ENCODE measurements at places on chromosomes 12 and 14.

DNA sequence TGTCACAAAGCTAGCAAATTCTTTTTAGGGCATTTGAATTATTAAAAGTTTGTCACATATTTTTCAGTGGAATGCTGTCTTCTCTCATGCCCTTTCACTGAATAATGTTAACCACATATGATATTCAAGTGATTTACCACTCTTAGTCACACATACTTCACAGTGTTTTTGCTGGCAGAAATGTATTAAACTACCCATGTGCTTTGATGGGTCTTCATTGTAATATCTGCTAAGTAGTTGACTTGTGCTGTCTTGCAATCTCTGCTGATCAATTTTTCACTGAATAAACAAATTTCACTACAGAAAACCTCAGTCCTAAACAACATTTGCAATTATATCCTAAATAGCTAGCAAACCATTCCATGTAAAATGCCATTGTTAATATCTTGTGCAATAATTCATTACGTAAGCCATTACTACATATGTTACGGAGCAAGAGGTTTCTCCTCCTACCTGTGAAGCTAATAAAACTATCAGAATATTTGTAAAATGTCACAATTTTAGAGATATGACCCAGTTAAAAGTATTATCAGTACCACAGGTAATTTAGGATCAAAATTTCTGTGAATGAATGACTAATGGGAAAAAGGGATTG lies 64.6 kb upstream of the LMO3 start:
- DNase-seq: peak; percentile 4

DNA sequence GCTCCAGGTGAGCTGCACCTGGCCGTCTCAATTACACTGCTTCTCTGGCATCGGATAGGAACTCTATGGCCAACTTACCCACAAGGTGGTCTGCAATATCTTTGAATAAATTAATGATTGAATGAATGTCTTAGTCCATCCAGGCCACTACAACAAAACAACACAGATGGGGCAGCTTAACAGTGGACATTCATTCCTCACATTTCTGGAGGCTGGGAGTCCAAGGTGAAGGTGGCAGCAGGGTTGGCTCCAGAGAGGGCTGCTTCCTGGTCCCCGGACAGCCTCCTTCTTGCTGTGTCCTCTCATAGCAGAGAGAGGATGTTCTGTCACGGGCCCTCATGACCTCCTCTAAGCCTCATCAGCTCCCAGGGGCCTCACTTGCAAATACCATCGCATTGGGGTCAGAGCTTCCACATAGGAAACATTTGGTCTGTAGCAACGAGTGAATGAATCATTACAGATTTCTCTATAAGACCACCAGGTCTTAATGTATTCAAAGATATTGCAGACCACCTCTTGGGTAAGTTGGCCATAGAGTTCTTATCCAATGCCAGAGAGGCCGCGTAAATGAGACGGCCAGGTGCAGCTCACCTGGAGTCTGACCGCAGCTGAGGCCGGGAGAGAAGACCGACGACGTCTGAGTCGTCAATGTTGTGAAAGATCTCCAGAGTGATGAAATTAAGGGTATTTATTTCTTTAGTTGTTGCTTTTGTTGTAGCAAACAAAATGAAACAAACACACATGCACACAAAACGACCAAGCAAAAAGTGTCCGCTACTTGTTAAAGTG lies 182.7 kb upstream of the C14orf180 start:
- no peak for DNase-seq

DNA sequence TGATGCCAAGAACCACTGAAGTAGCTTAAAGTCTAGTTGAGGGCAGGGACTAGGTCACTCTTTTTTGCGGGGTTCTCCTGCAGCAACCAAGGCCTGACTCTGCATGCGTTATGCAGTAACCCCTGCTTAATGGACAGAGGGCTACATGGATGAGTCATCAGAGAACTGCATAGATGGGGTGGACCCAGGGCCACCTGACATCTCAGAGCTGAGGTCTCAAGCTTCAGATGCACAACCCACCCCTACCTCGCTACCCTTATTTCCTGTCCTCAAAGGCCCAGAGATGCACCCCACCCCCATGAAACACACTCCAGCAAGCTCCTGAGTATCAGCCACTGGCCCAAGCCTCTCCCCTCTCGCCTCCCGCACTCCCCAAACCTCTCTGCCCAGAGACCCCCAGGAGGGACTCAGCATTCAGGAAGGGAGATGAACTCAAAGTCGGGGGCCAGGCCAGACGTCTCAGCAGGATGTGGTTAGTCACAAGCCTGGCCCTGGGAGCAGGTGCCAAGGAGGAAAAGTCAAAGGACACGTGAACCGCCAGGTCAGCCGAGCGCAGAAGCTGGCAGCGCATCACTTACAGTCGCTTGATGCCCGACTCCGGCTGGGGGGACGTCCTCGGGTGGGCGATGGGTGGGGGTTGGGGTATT lies 25.8 kb downstream of the SNRNP35 start:
- DNase-seq: no peak

GRCh38 chr12:47882781-47883546 lies 21.8 kb downstream of the VDR start:
- DNase-seq: no peak

DNA sequence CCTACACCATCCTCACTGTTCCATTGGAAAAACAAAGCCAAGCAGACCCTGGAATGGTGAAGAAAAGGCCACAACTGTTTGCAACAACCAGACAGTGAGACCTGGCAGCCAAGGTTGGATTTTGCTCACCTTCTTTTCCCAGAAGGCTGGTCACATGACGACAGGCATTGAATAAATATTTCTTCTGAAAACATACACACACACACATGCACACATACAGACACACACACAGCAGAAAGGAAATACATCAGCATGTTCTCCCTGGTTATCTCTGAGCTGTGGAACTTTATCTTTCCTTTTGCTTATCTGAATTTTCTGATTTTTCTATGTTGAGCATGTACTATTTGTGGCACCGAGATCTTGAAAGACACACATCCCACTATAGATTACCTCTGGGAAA lies 38.0 kb upstream of the CCDC60 start:
- no peak for DNase-seq

- peak; percentile 17 for DNase-seq
Observed at GRCh38 chr12:59600171-59600570, 4.3 kb downstream of the SLC16A7 start.

- no peak for DNase-seq
Observed at GRCh38 chr14:81169711-81170103, 51.1 kb downstream of the GTF2A1 start.

DNA sequence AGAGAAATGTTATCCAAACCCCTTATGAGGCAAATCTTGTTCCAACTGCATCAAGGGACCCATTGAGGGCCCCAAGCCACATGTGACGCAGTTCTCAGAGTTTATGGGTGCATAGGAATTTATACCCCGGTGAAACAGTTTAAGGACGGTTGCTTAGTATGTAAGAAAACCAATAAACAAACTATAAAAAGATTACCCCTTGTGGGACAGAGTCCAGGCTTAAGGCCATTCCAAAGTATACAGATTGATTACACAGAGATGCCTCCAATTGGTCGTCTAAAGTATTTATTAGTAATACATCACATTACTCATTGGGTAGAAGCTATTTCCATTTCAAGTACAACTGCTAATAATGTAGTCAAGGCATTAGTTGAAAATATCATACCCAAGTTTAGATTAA lies 885.0 kb upstream of the MDGA2 start:
- no peak for DNase-seq

DNA sequence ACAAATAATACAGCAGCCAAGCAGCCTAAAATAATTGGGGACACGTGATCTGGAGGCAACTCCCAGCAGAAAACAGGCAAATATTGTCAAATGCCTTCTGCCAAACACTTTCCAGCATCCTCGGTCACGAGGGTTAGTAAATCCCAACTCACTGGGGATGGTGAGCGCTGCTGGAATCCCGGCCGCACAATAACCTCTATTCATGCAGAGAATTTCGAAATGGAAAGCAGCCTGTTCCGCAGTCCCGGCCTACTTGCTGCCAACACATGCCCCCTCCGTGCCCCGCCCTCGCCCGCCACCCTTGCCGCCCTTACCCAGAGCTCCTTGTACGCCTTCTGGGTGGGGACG lies 62.2 kb downstream of the RFX4 start:
- no peak for DNase-seq

- peak; percentile 47 for DNase-seq
Observed at GRCh38 chr12:45989721-45990467, 480 bp downstream of the SCAF11 start.

- no peak for DNase-seq
Observed at GRCh38 chr14:77923131-77923936, 123.4 kb downstream of the ADCK1 start.

- DNase-seq: peak; percentile 99
Observed at GRCh38 chr14:68544081-68544892, 248.6 kb downstream of the ZFP36L1 start.

DNA sequence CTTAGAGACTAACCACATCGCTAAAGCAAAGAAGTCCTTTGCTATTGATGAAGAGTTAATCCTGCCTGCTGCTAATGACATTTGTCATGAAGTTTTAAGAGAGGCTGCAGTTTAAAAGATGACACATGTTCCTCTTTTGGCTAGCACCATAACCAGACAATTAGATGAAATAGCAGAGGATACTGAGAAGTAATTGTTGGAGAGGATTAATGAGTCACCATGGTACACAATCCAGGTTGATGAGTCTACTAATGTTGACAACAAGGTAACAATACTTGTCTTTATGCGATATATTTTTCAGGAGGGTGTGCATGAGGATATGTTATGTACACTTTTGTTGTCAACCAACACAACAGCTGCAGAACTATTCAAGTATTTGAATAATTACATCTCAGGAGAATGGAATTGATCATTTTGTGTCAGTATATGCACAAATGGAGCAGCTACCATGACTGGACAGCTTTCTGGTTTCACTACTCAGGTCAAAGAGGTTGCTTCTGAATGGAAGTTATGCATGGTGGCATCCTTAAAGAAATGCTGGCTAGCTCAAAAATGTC lies 56.7 kb downstream of the LRRIQ1 start:
- no peak for DNase-seq

- peak; percentile 21 for DNase-seq
Observed at GRCh38 chr12:89731089-89731488, 22.5 kb upstream of the ATP2B1 start.

DNA sequence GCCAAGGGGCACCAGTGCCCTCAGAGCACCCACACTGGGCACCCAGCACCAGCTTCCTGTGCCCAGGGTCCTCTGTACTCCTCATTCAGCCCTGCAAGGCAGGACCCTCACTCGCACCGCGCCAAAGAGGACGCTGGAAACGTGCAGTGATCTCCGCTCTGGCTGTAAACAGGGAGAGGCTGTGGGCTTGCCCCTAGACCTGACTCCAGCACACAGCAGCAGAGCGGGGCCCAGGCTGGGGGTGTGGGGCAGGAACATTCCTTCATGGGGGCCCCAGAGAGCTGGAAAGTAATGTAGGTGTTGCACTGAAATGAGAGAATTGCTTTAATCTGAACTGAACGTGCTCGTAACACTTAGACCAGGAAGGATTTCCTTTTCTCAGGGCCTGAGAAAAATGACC lies 5.0 kb upstream of the BRF1 start:
- no peak for DNase-seq

DNA sequence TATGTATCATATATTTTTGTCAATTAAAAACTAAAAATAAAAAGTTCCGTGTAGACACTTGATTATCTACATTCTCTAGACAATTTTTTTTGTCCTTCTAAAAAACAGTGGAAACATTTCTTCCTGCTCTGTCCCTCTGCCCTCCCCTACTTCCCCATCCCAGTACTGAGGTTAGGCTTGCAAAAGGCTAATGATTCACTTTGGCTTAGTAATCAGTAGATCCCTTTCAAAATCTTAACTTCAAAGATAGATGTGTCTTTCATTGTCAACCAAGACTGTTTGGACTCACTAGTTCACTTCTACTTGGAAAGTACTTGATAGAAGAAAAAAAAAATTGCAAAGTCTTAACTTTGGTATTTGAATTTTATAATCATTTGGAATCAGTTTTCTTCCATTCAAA lies 3.8 kb downstream of the SETD3 start:
- peak; percentile 11 for DNase-seq

DNA sequence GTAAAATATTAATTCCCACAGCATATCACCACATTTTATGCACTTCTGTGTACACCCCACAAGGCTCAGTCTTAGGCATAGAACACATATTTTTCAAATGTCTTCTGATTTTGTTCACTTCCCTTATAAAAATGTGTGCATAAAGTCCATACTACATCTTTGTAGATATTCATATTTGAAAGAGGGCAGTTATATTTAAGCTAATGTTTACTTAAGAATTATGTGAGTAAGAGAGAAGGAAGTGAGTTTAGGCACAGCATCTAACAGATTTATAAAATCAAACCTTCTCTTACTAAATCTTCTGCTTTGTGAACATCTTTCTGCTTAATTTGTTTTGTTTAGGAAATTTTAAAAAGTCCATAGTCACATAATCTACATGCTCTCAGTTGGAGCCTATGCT lies 648.1 kb downstream of the FSCB start:
- no peak for DNase-seq

GRCh38 chr14:100118396-100119011 lies 40.9 kb downstream of the DEGS2 start:
- no peak for DNase-seq

- DNase-seq: no peak
Observed at GRCh38 chr12:120211904-120212283, 11.0 kb upstream of the RPLP0 start.

DNA sequence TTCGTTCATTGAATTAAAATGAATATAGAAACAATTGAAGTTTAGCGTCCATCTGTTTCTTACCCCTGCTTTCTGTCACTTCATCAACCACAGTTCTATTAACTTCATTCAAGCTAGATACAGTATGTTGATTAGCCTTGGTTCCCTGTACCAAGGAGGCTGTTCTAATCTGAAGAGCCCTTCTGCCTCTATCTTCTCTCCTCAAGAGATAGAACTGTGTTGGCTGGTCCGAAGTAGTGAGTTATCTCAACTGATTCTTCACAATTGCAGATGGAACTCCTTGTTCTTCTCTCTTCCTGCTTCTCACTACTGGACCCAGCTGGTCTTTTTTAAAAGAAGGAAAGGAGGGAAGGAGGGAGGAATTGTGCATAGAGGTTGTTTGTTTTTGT lies 82.1 kb upstream of the TRAF3 start:
- no peak for DNase-seq

- no peak for DNase-seq
Observed at GRCh38 chr14:22715186-22715812, 51.2 kb upstream of the OXA1L start.

- DNase-seq: no peak
Observed at GRCh38 chr14:94761348-94761996, 8.4 kb downstream of the GSC start.

GRCh38 chr14:68935761-68936214 lies 43.3 kb downstream of the ACTN1 start:
- no peak for DNase-seq

DNA sequence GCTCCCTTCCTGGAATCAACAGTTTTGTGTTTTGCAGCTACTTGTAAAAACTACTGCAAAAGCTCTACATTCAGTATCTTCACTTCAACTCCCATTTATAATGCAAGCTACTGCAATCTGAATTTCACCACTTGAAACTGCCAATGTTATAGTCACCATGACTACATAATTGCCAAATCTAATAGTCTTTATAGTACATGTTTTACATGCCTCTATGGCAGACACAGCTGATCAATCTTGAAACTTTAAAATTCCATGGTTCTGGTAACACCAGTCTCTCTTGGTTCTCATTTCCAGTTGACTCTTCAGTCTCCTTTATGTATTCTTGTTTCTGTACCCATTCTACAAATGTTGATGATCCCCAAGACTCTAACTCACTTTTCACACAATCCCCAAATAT lies 185.9 kb downstream of the MED13L start:
- no peak for DNase-seq

- peak; percentile 16 for DNase-seq
Observed at GRCh38 chr12:64611341-64612284, 1.3 kb downstream of the RASSF3 start.
